Putamen (tissue), 1 donor: ENCODE measurements at places on chromosomes 7 and 10.
A peak's percentile ranks its signal among the peaks of the same experiment; 100 is the strongest.

DNA sequence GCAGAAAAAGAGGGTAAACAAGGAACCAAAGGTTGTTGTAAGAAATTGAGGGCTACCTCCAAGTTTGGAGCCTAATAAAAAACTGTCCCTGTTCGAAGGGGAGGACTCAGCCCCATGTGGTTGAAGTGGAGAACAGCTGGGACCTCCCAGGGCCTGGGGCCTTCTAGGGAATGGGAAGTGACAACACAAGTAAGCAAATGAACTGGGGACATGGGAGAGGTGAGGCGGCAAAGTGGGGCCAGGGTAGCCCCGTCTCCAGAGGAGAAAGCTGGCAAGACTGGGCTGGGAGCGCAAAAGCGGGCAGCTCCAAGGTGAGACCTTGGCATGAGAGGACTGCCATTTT, 198.1 kb downstream of the ZNF438 start:
- DNase-seq, result no peak

GRCh38 chr7:131501422-131501821, 55.0 kb downstream of the PODXL start:
- no peak for DNase-seq

DNA sequence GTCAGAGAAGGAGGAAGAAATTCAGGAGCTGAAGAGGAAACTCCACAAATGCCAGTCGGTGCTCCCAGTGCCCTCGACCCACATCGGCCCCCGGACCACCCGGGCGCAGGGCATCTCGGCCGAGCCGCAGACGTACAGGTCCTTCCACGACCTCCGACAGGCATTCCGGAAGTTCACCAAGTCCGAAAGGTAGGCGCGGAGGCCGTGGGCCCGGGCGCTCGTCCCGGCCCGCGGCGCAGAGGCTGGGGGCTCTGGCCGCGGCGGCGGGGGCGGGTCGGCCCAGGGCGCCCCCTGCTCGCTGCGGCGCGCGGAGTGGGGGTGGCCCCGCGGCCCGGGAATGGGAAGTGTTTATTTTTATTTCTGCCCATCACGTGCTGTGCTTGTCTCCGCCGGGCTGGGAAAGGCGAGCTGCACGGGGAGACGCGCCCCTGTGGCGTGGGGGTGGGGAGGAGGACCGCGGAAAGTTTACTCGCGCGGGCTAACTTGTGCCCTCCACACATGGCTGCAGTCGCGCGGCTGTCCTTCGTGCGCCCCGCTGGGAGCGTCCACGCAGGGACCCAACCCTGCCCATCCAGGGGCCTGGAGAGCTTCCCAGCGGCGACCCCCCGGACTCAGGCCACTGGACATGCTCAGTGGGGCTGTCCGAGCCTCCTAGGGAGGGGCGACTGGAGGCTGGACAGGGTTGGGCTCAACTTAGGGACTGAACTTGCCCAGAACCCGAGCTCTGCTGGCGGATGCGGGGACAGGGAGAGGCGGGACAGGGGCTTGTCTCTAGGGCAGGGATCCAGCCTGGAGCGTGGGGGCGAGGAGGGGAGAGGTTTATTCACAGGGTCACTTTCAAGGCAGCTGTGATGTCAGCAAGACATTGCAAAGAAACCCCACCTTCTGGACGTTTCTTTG, 82.6 kb upstream of the PRKG1 start:
- DNase-seq, result no peak

GRCh38 chr10:10803278-10803677, 214.4 kb upstream of the CELF2 start:
- DNase-seq, result no peak

- no peak for DNase-seq
Observed at GRCh38 chr7:39880556-39880955, 69.5 kb upstream of the CDK13 start.

DNA sequence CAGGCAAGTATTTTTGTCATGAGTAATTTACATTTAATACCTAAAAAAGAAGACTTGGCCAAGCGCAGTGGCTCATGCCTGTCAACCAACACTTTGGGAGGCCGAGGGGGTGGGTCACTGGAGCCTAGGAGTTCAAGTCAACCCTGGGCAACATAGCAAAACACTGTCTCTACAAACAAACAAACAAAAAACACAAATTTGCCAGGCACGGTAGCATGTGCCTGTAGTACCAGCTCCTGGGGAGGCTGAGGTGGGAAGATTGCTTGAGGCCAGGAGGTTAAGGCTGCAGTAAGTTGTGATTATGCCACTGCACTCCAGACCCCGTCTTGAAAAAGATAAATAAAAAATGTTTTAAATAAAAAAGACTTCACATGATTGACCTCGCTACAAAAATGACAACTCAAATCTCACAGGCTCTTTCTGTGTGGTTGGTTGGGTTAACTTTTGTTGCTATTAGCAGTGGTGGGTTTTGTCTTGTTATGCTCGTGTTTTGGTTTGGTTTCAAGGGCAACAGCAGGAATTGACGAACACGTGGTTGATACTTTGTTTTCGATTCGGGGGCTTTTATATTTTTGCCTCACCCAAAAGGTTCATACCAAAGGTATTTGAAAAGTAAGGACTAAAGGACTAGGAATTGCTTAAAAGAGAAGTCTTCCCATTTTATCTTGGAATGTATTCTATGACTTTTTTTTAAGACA, 227.2 kb upstream of the MKLN1 start:
- no peak for DNase-seq

GRCh38 chr10:30215623-30216022, 133.5 kb downstream of the MTPAP start:
- DNase-seq, result no peak

GRCh38 chr7:29274146-29275017, 79.8 kb downstream of the CHN2 start:
- peak; percentile 49 for DNase-seq

DNA sequence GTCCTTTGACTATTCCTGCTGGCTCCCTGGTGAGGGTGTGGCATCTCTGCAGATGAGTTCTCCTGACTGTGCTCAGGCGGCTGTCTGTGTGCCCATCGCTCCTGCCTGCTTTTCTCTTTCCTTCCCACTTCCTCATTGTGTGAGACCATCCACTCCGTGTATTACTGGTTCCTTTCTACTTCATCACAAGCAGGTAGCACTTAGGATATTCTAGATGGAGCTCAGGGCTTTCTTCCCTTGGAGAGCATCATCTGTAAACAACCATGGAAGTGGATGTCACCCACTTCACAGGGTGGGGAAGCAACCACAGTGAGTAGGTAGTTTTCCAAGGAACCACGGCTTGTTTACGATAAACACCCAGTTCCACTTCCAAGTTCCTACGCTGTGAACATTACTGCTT, 15.7 kb downstream of the DNAJB6 start:
- DNase-seq, result no peak

DNA sequence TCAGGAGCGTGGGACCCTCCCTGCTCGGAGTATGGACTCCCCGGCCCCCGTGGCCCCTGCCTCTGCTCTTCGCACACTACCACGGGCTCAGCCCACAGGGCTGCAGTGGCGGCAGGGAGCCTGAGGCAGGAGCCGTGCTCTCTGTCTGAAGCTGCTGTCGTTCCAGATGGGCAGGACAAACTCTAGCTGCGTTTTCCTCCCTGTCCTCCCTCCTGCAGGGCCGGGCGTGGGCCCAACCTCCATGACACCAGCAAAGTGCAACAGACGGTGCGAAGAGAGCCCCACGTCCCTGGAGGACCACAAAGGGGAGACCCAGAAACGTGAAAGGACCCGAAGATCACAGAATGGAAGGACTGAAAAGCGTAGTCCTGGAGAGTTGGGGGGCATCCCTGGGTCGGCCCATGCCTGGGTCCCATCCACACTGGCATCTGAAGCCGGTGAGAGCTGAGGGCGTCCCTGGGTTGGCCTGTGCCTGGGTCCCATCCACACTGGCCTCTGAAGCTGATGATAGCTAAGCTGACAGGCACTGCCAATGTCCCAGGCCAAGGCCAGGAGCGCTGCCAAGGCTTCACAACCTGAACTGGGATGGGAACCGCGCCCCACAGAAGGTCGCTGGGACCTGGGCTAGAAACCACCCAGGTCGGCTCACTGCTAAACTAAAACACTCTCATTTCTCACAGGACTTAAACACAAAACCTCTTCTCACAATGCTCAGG, 267.0 kb downstream of the MAD1L1 start:
- no peak for DNase-seq

- DNase-seq, result no peak
Observed at GRCh38 chr10:75030371-75030770, 81.1 kb upstream of the SAMD8 start.

DNA sequence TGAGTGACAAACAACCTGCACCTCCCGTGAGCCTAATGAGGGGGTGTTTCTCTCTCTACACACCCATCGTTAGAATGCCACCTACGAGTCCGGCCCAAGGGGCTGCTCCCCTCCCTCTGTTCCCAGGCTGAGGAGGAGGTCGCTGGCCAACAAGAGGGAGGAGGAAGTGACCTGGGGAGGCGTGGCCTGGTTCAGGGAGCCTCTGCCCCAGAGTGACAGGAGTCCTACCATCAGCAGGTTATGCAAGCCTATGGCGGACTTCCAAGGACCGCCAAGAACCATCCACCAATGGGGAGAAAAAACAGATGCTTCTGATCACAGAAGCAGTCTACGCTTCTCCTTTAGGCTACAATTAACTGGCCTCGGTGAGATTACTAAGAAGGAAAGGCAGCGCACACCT, 12.3 kb upstream of the EGFR start:
- no peak for DNase-seq

GRCh38 chr7:8003077-8003476, 34.5 kb downstream of the GLCCI1 start:
- no peak for DNase-seq

GRCh38 chr7:10022957-10023356, 950.7 kb upstream of the PHF14 start:
- peak; percentile 33 for DNase-seq

GRCh38 chr7:102433219-102434038, at the start of gene ORAI2:
Gene ORAI2 (plus strand): TSS chr7:102433575. CDS start chr7:102438957, 5,382 bp downstream.
- DNase-seq, result peak; percentile 76

- DNase-seq, result no peak
Observed at GRCh38 chr7:37376386-37376785, 72.3 kb downstream of the ELMO1 start.

DNA sequence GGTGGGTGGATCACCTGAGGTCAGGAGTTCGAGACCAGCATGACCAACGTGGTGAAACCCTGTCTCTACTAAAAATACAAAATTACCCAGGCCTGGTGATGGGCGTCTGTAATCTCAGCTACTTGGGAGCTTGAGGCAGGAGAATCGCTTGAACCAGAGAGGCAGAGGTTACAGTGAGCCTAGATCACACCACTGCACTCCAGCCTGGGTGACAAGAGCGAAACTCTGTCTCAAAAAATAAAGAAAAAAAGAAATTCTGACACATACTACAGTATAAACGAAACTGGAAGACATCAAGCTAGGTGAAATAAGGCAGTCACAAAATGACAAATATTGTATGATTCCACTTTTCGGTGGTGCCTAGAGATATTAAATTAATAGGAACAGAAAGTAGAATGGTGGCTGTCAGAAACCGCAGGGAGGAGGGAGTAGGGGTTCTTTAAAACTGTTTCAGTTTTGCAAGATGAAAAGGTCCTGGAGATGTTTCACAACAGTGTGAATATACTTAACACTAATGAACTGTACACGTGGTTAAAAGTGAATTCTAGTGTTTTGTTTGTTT, 23.2 kb downstream of the PILRA start:
- DNase-seq, result no peak

GRCh38 chr7:50359258-50359994, 54.9 kb downstream of the IKZF1 start:
- no peak for DNase-seq

GRCh38 chr10:117496031-117496430, 46.5 kb upstream of the EMX2 start:
- no peak for DNase-seq

- DNase-seq, result no peak
Observed at GRCh38 chr10:22244855-22245254, 27.0 kb upstream of the EBLN1 start.

DNA sequence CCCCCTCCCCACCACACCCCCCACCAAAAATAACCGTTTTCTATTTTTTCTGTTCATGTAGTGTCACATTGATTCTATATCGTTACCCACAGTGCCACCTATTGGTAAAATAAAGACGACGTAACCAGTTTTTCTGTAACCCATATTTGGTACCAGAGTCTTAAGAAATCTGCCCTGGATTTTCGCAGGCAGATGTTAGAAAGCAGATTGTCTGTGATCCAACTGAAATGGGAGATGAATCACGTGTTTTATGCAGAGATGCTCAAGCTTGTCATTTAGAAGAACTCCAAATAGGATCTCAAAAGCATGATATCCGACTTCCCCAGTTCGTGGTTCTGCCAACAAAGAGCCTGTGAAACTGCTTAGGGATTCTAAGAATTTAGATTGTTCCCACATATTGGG, 261.1 kb upstream of the CSTF2T start:
- peak; percentile 41 for DNase-seq

DNA sequence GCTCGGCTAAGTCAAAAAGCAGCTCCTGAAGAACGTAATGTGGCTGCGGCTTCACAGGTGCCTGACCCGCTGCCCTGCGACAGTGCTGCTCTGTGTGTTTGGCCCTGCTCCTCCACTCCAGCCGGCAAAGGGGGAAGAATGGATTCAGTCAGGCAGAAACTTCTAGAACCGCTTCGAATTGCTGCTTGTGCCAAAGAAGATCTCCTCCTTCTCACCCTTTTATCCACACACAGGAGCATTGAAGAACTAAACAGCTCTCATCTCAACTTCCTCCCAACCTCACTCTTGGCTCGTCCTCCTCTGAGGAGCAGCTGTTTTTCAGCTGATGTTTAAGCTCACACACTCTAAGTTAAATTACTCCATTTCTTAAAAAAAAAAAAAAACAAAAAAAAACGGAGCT, 651.4 kb downstream of the INHBA start:
- DNase-seq, result no peak

DNA sequence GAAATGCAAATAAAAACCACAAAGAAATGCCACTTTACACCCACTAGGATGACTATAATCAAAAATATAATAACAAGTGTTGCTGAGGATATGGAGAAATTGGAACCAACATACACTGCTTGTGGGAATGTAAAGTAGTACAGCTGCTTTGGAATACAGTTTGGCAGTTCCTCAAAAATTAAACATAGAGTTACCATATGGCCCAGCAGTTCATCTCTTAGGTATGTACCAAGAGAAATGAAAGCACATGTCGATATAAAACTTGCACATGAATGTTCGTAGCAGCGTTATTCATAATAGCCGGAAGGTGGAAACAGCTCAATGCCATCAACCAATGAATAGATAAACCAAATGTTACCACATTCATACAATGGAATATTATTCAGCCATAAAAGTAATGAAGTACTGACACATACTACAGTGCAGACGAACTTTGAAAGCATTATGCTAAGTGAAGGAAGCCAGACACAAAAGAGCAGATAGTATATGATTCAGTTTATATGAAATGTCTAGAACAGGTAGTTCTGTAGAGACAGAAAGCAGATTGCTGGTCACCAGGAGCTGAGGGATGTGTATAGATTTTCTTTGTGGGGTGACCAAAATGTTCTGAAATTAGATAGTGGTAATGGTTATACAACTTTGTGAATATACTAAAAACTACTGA, 12.4 kb downstream of the BCAP29 start:
- no peak for DNase-seq
